ENCODE measurements at places on chromosomes 1 and 21.

DNA sequence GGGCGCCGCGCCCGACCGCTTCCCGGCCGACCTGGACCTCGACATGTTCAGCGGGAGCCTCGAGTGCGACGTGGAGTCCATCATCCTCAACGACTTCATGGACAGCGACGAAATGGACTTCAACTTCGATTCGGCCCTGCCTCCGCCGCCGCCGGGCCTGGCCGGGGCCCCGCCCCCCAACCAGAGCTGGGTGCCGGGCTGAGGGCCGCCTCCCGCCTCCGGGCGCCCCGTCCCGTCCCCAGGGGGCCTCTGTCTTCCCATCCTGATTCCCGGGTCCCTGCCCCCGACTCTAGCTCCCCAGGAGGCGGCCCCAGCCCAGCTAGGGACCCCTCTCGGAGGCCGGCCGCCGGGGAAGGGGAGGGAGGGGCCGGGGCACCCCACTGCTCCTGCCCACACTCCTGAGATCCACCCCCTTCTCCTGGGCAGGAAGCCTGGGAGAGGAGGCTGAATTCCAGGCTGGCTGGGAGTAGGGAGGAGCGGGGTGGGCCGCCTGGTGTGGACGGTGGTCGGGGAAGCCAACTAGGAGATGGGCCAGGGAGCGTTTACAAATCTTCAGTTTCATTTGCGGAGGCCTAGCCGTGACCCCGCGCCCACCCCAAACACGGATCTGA lies 21.4 kb downstream of the FOXO6 start:
- no peak for DNase-seq

GRCh38 chr1:85048296-85049064 lies at the start of gene MCOLN3:
TSS of gene MCOLN3 (minus strand) at chr1:85048500. CDS start at chr1:85045360, 3,140 bp downstream.
- peak; percentile 24 for DNase-seq

- DNase-seq, result no peak
Measured at GRCh38 chr1:90718411-90719329, 1.6 kb upstream of the BARHL2 start.

- DNase-seq, result no peak
Measured at GRCh38 chr1:210237479-210237878, 4.9 kb downstream of the SERTAD4 start.

- no peak for DNase-seq
Measured at GRCh38 chr1:111851552-111851951, 95.9 kb downstream of the DDX20 start.

DNA sequence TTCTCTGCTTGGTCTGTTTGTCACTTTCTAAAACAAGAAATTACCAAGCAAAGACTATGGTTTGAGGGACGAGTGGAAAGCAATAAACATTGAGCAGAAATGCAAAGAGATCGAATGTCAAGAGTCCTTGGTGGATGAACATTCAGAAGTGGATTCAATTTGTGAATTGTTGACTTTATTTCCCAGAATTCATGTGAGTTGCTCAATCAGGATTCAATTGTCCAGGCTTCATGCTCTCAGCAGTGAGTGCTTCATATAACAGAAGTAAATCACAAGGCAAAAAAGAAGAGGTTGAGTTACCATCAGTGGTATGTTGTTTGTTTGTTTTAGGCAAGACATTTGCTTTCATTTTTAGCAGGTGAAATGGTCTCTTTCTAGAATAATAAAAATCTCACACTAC lies 31.9 kb downstream of the NGF start:
- DNase-seq, result no peak

GRCh38 chr1:178277793-178278530 lies 184.1 kb downstream of the RASAL2 start:
- no peak for DNase-seq

GRCh38 chr21:19018529-19018928 lies 614.9 kb upstream of the TMPRSS15 start:
- no peak for DNase-seq

GRCh38 chr1:204730826-204731459 lies 45.4 kb upstream of the LRRN2 start:
- DNase-seq, result no peak

DNA sequence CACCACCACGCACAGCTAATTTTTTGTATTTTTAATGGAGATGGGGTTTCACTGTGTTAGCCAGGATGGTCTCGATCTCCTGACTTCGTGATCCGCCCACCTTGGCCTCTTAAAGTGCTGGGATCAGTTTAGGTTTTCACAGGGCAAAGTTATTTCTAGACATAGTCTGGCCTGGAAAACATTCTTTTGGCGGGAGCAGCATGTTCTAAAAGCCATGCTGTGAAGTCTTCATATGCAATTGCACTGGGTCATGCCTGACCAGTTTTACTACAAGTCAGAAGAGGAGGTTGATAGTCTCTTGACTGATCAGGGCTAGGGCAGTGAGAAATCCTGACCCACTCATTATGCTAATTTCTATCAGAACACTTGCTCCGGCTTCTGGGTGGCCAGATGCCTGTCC lies 131.6 kb upstream of the POU3F1 start:
- DNase-seq, result no peak

- no peak for DNase-seq
Measured at GRCh38 chr1:115479055-115479482, 141.0 kb upstream of the NGF start.

DNA sequence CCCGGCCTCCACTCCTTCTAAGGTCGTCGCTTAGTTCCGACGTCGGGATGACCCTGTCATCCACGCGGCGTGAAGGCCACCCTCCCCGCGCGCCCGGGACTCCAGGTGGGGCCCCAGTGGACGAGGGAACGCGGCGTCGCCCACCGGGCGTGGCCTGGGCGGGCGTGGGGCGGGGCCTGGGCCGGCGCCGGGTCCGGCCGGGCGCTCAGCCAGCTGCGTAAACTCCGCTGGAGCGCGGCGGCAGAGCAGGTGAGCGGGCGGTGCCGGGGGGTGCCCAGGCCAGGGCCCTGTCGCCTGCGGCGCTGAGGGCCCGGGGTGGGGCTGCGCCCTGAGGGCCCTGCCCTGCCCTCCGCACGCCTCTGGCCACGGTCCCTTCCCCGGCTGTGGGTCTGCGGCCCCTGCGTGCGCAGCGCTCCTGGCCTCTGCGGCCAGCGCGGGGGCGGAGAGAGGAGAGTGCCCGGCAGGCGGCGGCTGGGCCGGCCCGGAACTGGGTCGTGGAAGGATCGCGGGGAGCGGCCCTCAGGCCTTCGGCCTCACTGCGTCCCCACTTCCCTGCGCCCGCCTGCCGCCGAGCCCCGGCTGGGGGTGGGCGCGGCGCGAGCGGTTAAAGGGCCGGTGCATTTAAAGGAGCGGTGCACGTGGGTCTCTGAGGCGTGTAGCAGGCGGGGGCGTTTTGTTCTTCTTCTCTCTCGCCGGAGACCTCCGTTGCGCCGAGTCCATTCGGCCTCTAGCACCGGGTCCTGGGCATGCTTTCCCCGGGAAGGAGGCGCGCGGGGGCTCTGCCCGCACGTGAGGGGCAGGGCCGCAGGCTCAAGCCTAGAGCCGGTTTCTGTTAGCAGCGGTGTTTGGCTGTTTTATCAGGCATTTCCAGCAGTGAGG lies at the start of gene PSEN2:
PSEN2 (plus strand) TSS at position 216 of the 879 bp plus-strand sequence. CDS start 11,292 bp downstream, outside the sequence.
- DNase-seq, result peak; percentile 24

DNA sequence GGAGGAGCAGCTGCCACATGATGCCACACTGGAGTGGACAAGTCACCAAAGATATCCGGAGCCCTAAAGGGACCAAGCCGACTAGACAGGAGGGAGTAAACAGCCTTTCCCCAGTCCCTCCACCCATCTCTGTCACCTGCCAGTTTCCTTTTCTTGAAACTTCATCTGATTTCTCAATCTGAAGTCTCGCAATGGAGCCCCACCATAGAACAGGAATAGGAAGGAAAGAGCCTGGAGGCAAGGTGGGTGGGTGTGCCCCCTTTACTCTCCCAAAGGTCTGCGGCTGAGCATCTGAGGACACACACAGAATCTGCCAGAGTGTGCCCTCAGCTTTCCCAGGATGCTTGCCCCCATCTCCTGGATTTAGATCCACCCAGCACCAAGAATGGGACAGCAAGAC lies at the start of gene FCGR3B:
FCGR3B (minus strand) TSS at position 101 of the 400 bp plus-strand sequence; CDS start at position 19, 82 bp downstream.
- no peak for DNase-seq

DNA sequence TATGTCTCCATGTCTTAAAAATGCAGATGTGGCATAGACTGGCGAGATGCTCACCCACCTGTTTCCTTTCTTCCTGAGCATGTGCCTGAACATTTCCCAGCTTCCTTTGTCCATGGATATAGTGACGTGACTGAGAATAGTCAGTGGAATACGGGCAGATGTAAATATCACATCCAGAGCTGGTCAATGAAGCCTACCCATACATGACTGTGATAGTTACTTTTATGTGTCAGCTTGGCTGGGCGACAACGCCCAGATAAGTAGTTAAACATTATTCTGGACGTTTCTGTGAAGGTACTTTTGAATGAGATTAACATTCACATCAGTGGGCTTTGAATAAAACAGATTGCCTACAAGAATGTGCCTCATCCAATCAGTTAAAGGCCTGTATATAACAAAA lies 135.7 kb downstream of the RGS7 start:
- no peak for DNase-seq

GRCh38 chr1:41742219-41742618 lies 176.5 kb downstream of the HIVEP3 start:
- no peak for DNase-seq

DNA sequence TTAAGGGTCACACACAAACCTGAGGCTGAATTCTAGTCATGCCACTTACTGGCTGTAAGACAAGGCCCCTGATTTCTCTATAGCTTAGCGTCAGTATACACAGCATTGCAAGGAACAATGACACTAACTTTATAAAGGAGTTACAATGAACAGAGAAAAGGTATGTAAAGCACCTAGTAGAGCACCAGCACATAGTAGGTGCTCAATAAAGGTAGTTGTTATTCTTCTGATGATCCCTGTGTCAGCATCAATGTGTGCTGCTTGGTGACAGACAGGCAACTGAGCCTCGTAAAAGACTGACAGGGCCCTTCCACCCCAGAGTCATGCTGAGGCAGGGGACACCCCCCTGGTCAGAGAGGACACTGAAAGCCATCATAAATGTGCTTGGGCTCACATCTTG lies 43.2 kb downstream of the GRHL3 start:
- no peak for DNase-seq

GRCh38 chr21:45011426-45011825 lies 63.0 kb upstream of the ADARB1 start:
- DNase-seq, result no peak

- DNase-seq, result no peak
Measured at GRCh38 chr1:206693029-206693428, 8.3 kb downstream of the MAPKAPK2 start.

DNA sequence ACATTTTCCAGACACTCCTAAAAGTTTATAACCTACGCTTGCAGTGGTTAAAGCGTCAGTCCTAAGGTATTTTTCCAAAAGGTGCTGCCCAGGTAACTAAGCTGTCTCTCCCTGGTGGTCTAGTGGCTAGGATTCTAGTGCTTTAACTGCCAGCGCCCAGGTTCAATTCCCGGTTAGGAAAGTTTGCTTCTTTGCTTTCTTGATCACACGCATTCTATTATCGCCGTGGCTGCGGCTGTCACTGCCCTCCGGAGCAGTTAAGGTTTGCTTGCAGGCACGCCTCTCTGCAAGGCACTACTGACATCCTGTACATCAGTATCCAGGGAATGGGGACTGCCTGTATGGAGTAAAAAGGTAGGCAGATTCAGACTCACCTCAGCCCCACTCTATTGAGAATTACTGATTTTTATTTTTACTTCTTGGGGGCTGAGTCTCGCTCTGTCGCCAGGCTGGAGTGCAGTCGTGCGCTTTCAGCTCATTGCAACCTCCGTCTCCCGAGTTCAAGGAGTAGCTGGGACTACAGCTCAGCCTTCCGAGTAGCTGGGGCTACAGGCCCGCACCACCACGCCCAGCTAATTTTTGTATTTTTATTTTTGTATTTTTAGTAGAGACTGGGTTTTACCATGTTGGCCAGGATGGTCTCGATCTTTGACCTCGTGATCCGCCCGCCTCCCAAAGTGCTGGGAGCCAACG lies 53.2 kb upstream of the CFAP126 start:
- DNase-seq, result no peak

- no peak for DNase-seq
Measured at GRCh38 chr1:162942916-162943559, 82.1 kb upstream of the CCDC190 start.

- DNase-seq, result no peak
Measured at GRCh38 chr1:109357616-109358015, 40.1 kb downstream of the SORT1 start.

GRCh38 chr21:29232530-29233255 lies 66.0 kb upstream of the BACH1 start:
- DNase-seq, result no peak

DNA sequence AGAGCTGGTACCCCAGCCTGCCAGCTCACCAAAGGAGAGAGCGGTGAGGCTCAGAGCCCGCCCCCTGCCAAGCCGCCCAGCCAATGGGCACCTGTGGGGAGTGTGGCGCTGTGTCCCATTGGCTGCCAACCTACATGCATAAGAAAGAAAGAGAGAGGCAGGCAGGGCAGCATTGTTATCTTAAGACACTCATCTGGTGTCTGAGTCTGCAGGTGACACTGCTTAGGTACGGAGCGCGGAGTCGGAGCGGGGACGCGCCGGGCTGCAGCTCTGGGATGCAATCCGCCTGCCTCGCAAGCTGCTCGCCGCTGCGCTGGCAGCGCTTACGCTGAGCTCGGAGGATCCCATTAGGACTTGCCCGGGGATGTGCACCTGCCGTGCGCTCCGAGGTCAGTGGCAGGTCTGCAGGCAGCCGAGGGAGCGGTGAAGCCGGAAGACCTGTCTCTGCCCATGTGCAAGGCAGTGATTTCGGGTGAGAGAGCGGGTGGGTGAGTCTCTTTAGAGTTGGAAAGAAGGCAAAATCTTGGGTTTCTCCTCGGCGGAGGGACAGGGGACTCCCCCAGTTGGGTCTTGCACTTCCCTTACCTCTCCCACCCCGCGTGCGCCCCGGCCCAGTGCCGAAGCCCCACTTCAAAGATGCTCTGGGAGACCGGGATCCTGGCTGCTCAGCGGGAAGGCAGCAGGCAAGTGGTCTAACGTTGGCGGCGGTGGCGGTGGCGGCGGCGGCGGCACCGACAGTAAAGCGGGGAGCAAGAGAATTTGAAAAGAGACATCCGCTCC lies at the start of gene BRINP2:
BRINP2 (plus strand) TSS at position 203 of the 780 bp plus-strand sequence. CDS start 58,919 bp downstream, outside the sequence.
- peak; percentile 38 for DNase-seq

DNA sequence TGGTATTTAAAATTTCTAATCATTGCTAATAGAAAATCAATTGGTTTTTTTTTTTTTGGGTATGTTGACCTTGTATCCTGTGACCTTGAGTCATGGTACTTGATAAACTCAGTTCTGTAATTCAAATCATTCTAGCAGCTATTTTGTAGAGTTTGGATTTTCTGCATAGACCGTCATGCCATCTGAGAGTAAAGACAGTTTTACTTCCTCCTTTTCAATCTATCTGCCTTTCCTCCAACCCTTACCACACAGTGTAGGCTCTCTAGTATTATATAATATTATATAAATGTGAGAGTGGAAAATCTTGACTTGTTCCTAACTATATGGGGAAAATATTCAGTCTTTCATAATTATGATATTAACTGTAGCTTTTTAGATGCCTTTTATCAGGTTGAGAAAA lies 7.0 kb downstream of the TDRD5 start:
- DNase-seq, result no peak

GRCh38 chr1:29134695-29135028 lies 11.0 kb upstream of the TMEM200B start:
- no peak for DNase-seq

DNA sequence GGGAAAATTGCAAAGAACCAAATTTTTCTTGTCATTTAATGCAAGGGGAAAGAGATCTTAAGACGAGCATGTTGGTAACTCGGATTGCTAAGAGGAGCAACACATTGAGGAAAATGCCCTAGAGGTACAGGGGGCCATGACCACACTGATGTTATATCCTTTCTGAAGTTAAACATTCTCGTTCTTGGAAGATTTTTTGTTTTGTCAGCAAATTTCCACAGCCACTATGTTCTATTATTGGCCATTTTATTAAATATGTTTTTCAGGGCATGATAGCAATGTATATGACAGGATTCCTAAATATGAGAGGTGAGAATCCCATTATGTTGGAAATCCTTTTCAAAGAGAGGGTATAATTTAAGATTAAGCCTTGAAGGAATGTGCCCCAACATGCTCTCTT lies 627.2 kb upstream of the PKN2 start:
- DNase-seq, result no peak

All from NCI-H1930 (cell line).